M059J (cell line): ENCODE measurements at places on chromosomes 7 and 10. TPM values are rescaled to one million over a fixed set of nuclear protein-coding genes. Genes with fewer than 3 reads are reported as not detected.

BMI1 gene
- 34.2 and 34.4 TPM in 2 replicates for total RNA-seq

BMPER gene
- 1.5 and 2.3 TPM in 2 replicates for total RNA-seq

JAKMIP3 gene
- total RNA-seq: 0.02 TPM in 1 of 2 replicates, not detected in the other

AEBP1 gene
- 0.44 TPM in 1 of 2 replicates, not detected in the other for total RNA-seq

TIAL1 gene
- total RNA-seq: 45.9 and 47.6 TPM in 2 replicates

PPP1R3A gene
- total RNA-seq: not detected in 2 replicates

NPFFR1 gene
- total RNA-seq: not detected in 2 replicates

TMEM196 gene
- total RNA-seq: not detected in 2 replicates

DGKB gene
- 0.05 TPM in 1 of 2 replicates, not detected in the other for total RNA-seq

CCDC7 gene
- 1.1 and 1.8 TPM in 2 replicates for total RNA-seq

TMEM140 gene
- total RNA-seq: 11.2 and 21.2 TPM in 2 replicates

HMX2 gene
- 0.07 and 0.96 TPM in 2 replicates for total RNA-seq

STN1 gene
- total RNA-seq: 17.3 and 21.9 TPM in 2 replicates

OR2A5 gene
- not detected in 2 replicates for total RNA-seq

ITGB8 gene
- total RNA-seq: 18.4 and 24.3 TPM in 2 replicates

CLDN3 gene
- total RNA-seq: not detected in 2 replicates

BCAP29 gene
- 120 and 234 TPM in 2 replicates for total RNA-seq

C7orf57 gene
- total RNA-seq: 0.25 and 0.62 TPM in 2 replicates

ACTL6B gene
- total RNA-seq: not detected in 2 replicates

EN2 gene
- not detected in 2 replicates for total RNA-seq

ZNF862 gene
- 5.0 and 6.4 TPM in 2 replicates for total RNA-seq

MEOX2 gene
- not detected in 2 replicates for total RNA-seq
